Hematopoietic multipotent progenitor cell treated with erythropoietin and hydrocortisone succinate and interleukin-3 and kit ligand, for 8 days (in vitro differentiated cells): ENCODE measurements at places on chromosomes 2 and 18.

DNA sequence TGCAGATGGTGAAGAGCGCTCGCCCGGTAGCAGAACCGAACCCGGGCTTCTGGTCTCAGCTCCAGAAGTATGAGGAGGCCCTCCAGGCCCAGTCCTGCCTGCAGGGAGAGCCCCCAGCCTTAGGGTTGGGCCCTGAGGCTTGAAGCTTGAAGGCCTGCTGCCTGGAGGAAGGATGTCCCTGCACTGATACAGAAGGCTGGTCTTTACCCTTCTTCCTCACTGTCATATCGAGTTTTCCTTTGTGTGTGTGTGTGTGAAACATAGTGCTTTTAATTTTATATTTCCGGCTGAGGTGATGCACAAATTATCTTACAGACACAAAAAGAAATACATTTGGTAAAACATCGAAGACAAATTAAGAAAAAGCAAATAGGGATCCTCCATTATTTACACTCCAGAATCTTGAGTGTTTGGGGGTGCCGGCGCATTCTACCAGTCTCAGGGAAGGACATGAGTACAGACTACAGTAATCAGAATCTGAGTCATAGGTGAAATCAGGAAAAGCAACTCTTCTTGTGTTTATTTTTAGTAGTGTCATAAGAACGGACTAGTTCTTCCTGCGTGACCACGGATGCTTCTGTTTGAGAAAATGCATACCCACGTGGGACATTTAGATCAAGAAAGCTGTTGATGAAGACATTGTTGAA is 1.3 kb downstream of the DUSP28 start:
- DNase-seq: no peak

- DNase-seq: no peak
Observed at GRCh38 chr2:134148172-134148571, 105.7 kb upstream of the MGAT5 start.

- no peak for DNase-seq
Observed at GRCh38 chr2:4465671-4466070, 762.3 kb downstream of the DCDC2C start.

DNA sequence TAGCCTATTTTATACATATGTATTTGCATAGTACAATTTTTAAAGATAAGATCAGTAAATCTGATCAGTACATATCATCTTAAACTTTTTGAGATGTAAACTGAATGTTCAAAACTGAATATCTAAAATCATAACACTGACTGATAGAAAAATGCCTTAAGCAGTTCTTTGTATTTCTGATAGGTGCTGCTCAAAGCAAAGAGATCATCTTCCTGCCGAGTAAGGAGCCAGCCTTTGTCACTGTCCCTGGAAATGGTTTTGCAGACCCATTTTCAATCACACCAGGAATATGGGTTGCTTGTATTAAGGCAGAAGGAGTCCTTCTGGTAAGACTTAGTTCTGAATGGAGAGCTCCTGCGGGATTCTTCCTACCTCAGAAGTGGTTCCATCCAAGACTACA is 135.0 kb downstream of the LAMA3 start:
- no peak for DNase-seq

DNA sequence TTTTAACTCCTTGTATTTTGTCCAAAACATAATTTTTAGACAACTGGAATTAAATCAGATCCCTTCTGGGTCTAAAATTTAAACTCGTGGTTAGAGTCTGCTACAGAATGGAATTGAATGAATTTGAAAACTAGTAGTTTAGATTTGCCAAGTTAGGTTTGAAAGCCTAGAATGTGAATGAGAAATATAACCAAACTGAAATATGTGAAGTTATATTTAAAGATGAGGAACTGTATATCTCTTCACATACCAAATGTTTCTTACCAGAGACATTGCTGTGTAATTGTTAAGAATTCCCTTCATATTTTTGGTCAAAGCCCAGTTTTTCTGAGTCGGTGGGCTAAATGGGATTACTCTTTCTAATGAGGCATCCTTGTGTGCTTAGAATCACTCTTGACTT is 74.2 kb downstream of the LPIN1 start:
- DNase-seq: no peak

- DNase-seq: no peak
Observed at GRCh38 chr2:62894966-62895631, 155.5 kb upstream of the OTX1 start.

DNA sequence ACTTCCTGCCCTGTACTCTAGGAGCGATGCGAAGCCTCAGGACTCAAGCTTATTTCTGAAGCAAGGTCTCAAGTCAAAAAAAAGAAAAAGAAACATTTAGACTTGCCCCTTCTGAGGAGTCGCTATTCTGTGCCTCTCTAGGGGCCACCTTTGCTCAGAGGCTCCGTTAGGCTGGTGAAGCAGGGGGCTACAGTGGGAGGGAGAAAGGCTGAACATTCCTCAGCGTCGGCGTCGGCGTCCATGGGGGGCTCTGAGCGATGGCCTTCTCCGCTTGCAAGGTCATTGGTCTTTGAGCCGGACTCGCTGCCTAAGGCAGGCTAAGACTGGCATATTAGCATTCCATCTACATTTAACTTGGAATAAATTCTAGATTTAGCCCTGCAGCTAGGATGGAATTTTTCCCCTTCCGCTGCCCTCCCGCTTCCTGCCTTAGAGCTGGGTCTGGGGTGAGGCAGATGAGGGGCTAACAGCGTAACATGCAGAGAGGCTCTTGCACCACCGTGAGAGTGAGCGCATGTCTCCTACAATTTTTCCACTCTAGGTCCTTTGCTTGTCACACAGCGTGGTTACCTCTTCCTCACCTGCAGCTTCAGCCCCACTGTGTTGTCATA is 53.6 kb upstream of the ATL2 start:
- no peak for DNase-seq

GRCh38 chr2:96111823-96112500 is 4.4 kb downstream of the ADRA2B start:
- no peak for DNase-seq

- no peak for DNase-seq
Observed at GRCh38 chr18:35564795-35565453, 16.6 kb upstream of the GALNT1 start.

- DNase-seq: no peak
Observed at GRCh38 chr18:622289-622688, 25.5 kb downstream of the CLUL1 start.

- no peak for DNase-seq
Observed at GRCh38 chr2:36857713-36858112, 108.6 kb downstream of the STRN start.

- no peak for DNase-seq
Observed at GRCh38 chr2:10184421-10184820, 61.9 kb downstream of the RRM2 start.

GRCh38 chr2:218957671-218958070 is 1.8 kb upstream of the CDK5R2 start:
- no peak for DNase-seq

DNA sequence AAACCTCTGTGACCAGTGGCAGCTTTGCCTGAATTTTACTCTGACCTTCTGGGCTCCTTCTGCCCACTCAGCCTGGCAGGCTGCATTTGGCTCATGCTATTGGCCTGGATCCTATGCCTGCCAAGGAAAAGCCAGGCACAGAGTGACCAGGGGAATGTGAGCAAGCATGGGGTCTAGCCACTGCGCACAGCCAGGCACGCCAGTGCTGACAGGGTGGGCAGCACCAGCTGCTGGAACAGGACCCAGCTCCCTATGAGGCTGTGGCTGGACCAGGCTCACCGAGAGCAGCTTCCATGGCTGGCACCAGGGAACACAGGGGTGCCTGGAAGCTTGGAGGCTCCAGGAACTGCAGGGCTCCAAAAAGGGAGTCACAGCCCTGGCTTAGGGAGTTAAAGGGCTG is 311.5 kb upstream of the SYT4 start:
- no peak for DNase-seq

DNA sequence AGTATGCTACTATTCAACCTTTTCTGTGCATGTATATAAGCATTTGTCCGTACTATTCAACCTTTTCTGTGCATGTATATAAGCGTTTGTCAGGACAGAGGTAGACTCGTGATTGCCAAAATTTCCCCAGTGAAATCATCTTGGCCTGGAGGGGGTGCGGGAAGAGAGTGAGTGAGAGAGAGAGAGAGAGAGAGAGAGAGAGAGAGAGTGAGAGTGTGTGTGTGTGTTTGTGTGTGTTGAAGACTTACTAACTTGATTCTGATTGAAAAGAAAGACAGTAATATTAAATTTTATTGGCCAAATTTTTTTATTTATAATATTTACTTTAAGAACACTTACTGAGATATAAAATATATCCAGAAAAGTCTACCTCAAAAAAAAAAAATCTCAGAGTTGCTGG is 19.1 kb downstream of the FAM117B start:
- DNase-seq: no peak

DNA sequence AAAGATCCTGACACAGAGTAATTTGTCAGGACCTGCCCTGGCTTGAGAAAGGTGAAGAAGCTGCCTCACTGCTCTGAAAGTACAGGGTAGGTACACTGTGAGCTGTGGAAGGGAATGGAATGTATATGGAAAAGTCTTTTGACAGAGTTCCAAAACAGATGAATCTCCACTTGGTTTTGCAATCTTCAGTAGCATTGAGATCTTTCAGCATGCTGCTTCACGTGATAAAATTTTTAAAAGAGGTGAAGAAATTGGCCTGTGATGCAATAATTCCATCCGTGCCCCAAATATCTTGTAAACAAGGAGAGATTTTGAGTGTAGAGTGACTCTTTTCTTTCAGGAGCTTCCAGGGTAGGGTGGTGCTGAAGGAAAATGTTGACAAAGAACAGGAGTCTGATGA is 123.1 kb downstream of the OSR1 start:
- DNase-seq: no peak

- DNase-seq: no peak
Observed at GRCh38 chr18:6399776-6400175, 14.9 kb downstream of the L3MBTL4 start.

- no peak for DNase-seq
Observed at GRCh38 chr2:47173986-47174732, 19.1 kb upstream of the STPG4 start.
